Breast epithelium (tissue), 4 donors: ENCODE measurements at places on chromosomes 4 and X.

DNA sequence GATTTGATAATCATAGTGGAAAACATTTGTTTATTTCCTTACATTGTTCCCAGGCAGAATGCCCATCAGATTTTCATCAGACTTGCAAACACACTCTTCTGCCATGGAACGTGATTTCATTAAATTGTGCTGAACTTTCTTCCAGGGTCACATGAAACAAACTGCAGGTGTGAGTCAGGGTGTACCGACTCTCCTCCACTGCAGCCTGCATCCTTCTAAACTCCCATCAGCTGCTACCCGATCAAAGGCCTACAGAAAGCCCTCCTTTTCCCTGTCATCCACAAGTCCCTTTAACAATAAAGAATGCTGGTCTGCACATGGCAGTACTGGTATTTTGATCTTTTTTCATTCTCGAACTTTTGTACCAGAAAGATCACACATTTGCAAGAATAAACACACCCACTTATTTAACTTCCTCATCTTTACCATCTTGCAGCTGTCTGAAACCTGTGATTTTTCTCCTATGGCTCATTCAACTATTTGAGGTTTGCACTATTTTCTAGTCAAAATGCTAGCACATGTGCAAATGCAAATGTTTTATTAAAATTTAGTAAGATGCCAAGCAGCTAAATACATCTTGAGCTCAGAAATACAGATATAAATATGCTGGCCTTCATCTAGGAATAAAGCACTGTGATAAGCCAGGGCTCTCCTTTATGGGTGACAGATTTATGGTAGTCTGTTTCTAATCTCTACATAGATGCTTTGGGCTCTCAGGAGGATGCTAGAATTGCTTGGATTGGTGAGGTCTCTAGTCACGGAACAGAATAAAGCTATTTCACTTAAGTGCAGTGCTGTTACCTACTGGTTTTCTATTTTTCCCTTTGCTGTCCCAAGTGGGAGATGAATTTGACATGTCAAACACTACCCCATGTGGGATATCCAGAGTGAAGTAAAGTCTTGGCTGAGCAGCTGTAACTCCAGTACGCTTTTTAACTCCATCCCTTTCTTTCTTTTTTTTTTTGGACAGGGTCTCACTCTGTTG is 25.8 kb upstream of the ARHGAP24 start:
- no peaks in the 10 kb centered on the region for H3K36me3 ChIP-seq
- H3K4me3 ChIP-seq: no peak overlapping the region
- no peaks in the 10 kb centered on the region for H3K27me3 ChIP-seq
- H3K27ac ChIP-seq: no peak overlapping the region

GRCh38 chr4:101853028-101853427 is 62.5 kb downstream of the BANK1 start:
- H3K4me3 ChIP-seq: no peak overlapping the region
- H3K4me1 ChIP-seq: no peaks in the 10 kb centered on the region
- H3K27ac ChIP-seq: no peak overlapping the region
- no peaks in the 10 kb centered on the region for H3K36me3 ChIP-seq
- H3K27me3 ChIP-seq: no peaks in the 10 kb centered on the region
- no peak for DNase-seq

DNA sequence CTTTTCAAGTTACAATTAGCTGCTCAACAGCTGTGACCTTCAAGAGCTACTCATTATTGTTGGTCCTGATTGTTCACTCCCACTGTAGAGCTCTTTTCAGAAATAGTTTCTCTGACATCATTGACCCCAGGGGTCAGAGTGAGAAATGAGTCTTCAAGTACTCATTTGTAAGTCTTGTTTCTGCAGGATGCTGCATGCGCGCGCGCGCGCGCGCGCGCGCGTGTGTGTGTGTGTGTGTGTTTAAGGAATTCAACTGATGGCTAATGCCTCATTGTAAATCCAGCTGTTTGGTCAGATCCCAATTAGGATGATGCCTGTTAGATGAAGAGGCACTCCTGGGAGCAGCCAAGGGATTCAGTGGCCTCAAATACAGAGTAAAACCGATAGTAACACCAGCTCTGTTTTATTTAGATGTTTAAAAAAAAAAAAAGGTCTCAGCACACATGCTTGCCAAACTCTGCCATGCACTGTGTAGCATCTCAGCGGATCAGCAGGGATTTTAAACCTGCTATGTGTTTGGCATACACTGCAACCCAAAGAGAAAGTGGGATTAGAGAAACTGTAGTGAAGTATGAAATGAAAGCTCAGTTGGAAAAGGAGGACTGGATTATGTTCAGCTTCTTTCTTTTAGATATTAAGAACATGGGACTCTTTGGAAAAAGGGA is 332.3 kb downstream of the ADGRL3 start:
- no peaks in the 10 kb centered on the region for H3K4me1 ChIP-seq
- no peak overlapping the region for H3K4me3 ChIP-seq
- no peaks in the 10 kb centered on the region for H3K36me3 ChIP-seq
- H3K27me3 ChIP-seq: no peaks in the 10 kb centered on the region

DNA sequence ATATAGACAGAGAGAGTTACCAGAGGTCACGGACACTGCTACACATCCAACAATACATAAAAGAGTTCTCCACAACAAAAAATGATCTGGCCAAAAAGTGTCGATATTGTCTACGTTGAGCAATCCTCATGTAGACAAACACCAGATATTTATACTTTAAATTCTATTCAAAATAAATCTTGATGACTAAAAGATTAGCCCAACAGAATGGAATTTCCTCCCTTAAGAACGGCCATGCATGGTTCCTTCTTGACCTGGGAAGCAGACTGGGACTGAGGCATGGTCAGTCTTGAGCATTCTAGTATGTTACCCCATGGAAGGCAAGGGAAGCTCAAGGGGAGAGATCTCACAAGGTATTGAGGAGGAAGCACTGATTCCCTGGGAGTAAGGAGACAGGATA is 43.5 kb downstream of the LHFPL1 start:
- DNase-seq: no peak
- no peaks in the 10 kb centered on the region for H3K27me3 ChIP-seq
- H3K4me1 ChIP-seq: no peaks in the 10 kb centered on the region
- H3K27ac ChIP-seq: no peak overlapping the region
- H3K36me3 ChIP-seq: no peaks in the 10 kb centered on the region

GRCh38 chrX:70476934-70477733 is 32.5 kb downstream of the DLG3 start:
- no peak overlapping the region for H3K4me3 ChIP-seq
- H3K27me3 ChIP-seq: no peaks in the 10 kb centered on the region
- H3K27ac ChIP-seq: peak overlapping the region; percentile 74
